ENCODE measurements at places on chromosomes 5 and 9.

GRCh38 chr9:103625161-103625804 is 468.8 kb upstream of the SMC2 start:
- DNase-seq: no peak

DNA sequence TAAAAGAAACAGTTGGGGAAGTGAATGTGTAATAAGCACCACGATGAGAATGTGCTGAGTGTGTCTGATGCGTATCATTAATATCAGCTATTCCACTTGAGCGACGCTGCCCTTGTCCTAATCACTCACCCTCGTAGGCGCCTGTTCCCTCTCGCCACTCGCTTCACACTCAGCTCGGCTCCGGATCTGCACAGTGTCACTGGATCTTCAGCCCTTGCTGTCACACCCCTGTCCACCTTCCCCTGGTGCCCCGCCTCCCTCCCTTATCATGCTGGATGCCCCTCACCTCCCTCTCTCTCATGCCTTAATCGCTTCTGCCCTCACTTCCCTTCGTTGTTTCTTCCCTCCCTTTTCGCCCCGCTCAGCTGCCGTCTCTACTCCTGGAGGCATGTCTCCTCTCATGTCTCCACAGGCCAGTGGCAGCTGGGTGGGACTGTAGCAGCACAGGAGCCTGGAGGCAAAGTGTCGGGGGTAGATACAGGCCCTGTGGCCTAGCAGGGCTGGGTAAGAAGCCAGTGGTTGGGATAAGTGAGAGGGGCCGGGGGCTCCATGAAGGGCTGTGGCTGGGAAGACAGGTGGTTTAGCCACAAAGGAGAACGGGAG is 43.5 kb downstream of the ANKDD1B start:
- no peak for DNase-seq

DNA sequence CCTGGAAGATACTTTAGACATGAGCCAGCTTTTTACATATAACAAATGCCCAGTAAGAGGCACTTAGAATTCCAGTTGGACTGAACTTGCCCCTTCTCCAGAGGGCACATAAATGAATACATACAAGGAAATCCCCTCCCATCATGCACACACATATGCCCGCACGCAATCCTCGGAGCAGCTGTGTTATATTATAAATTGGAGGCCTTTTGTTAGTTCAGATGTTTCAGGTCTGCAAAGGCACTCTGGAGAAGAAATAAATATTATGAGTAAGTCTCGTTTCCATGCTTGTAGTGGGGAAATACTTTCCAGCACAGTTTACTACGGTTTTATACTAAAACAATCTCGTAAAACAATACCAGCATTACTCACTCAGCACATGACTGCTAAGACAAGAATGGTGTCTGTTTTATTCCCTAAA is 17.6 kb upstream of the MUSK start:
- no peak for DNase-seq

GRCh38 chr5:68147659-68148058 is 67.9 kb upstream of the PIK3R1 start:
- DNase-seq: no peak

DNA sequence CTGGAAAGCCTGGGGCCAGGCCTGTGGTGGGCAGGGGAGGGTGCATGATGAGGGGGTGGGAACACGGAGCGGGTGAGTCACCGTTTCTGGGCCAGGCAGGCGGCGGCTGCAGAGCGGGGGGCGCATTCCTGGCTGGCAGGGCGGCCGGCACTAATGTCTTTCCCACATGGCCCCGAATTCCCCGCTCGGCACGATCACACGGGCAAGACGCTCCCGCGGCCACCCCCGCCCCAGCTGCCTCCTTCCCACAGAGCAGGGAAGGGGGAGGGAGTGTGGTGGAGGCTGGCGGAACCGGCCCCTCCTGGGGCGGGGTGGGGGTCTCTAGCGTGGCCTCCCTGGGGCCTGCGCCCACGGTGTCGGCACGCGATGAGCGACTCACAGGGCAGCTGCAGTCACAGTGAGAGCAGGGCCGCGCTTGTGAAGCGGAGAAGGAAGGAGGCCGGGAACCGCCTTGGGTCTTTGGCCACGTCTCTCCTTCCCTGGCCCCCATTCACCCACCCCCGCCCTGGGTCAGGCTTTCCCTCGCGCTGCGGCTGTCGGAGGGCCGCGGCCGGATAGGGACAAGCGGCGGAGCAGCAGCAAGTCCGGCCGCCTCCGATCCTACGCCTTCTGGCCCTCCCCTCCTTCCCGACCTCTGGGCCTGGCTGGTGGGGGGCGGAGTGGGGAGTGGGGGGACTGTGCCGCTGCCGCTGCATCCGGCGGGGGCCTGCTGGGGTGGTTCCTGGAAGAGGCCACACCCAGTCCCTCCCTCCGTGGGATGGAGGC is 48.9 kb downstream of the CXXC5 start:
- DNase-seq: no peak

DNA sequence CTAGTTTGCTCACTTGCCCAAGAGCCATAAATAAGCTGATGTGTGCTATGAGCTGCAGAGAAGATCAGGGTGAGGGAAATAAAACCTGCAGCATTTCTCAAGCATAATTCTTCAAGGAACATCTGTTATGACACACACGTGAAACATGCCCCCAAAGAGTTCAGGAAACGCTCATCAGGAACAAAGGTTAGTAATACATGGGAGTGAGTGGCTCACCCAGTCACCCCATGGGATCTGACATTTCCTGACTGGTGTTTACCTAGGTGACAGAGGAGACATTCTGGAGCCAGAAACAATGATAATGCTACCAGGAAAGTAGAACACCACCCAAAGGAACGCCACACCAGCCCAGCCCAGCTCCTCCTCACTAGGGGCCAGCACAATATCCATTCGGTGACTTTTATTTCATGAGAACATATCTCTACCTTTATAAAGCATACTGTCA is 66.0 kb downstream of the FRMD3 start:
- no peak for DNase-seq

GRCh38 chr5:50655810-50656205 is 10.6 kb upstream of the PARP8 start:
- no peak for DNase-seq

GRCh38 chr9:131739133-131739958 is 530 bp downstream of the RAPGEF1 start:
- peak; percentile 37 for DNase-seq

Measured in activated gamma-delta T cell treated with Interleukin-2 at 50 U/mL for 16 hours (primary cell).